ENCODE measurements at places on chromosomes 2 and 18. TPM values are rescaled to one million over a fixed set of nuclear protein-coding genes. Genes with fewer than 3 reads are reported as not detected.
A peak's percentile ranks its signal among the peaks of the same experiment; 100 is the strongest.

- no peak for DNase-seq
These were observed 256.4 kb upstream of the FBXO11 start for GRCh38 chr2:48162742-48163141.

Gene COL6A3
- total RNA-seq = 53.4 TPM

DNA sequence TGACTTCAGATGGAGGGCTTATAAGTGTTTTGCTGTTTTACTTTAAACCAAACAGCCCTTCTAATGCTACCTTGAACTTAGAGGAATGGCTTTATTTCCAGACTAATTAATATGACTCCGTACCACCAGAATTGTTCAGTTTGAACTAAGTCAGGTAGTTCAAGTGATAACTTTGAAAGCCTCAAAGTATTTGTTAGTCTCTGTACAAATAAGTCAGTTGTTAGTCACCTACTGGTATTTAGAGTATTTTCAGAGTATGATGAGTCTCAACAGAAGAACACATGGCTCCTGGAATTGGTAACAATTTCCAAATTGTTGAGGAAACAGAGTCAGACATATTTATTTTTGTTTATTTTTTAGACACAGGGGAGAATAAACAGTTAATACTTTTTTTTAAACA lies 381.8 kb upstream of the NRXN1 start:
- peak; percentile 7 for DNase-seq

DNA sequence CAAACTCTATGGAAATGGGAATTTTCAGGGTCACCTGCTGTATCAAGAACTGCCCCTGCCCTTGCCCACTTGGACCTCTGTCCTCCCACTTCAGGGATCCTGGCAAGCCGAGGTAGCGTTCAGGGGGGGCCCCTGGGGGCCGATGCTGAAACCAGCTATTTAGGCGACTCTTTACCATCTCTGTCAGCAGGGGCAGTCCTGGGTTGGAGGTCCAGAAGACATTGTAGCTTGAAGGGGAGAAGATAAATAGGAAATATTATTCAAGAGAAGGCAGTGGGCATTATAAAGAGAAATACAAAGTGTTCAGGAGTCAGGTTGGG lies 2.4 kb downstream of the MOGS start:
- no peak for DNase-seq

GRCh38 chr2:100640431-100641124 lies 77.8 kb downstream of the PDCL3 start:
- no peak for DNase-seq

Gene ALKAL2
- total RNA-seq = not detected

Gene CNGA3
- total RNA-seq = not detected

DNA sequence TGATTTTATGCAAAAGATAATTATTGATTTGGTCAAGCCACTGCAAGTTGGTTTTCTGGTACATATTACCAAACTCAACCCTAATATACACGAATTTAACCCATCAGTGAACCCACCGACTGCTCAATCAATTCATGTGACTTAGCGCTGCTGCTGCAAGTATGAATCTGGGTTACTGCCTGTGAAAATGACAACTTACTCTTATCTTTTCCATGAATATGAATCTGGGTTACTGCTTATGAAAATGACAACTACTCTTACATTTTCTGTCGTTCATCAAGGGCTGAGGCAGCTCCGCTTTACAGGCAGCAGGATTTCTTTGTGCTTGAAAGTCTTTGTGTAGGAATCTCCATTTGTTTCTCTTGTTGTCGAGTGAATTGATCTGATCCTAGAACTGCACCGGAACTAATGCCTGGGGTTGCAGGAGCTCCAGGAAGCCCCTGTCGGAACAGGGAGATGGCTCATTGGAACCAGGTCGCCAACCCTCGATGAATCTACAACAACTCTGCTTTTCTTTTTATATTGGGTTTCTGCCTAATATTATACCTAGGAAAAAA lies 22.1 kb upstream of the ALKAL2 start:
- DNase-seq = no peak

DNA sequence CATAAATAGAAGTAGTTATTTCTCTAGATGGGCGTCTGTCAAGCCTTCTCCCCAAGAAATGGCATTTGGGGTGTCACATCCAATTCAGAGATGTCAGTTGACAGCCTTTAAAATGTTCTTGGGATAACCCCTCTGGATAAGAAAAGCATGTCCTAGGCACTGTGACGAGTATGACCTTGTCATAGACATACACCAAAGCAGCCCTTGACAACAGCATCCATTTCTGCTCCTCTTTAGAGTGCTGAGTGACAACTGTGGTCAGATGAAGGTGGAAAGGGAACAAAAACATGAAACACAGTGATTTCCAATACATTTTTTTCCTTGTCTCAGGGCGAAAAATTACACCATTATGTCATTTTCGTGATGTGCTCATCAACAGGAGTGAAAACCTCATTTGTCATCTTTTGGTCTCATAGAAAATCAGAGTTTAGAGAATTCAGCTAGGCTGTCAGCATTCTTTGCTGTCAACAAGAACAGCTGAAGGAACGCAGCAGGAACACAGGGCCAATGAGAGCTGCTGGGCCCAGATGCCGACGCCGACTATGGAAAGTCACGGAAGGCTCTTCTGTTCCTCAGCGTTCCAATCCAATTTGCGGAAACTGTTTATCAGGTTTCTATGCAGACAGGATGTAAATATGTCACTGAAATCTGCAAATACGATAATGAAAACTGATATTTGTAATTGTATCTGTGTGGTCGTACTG lies 193.2 kb downstream of the ICOS start:
- no peak for DNase-seq

Gene CFAP65
- 0.18 TPM for total RNA-seq

DNA sequence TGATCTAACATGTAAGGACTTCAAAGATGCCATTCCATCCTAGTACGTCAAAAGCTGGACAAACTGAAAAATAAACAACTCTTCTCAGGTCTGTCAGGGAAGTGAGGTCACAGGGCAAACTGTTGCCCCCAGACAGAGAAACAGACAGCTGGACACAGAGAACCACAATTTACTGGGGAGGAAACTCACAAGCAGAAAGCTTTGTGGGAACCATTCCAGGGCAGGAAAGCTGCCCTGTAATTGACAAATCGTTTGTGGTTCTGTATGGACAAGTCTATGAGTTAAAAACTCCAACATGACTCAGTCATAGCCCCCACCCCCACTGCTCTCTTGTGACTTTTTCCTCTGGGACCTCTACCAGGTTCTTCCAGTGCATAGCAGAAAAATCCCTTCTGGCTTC lies 28.4 kb downstream of the MCEE start:
- peak; percentile 15 for DNase-seq

Gene LYG2
- total RNA-seq = not detected

DNA sequence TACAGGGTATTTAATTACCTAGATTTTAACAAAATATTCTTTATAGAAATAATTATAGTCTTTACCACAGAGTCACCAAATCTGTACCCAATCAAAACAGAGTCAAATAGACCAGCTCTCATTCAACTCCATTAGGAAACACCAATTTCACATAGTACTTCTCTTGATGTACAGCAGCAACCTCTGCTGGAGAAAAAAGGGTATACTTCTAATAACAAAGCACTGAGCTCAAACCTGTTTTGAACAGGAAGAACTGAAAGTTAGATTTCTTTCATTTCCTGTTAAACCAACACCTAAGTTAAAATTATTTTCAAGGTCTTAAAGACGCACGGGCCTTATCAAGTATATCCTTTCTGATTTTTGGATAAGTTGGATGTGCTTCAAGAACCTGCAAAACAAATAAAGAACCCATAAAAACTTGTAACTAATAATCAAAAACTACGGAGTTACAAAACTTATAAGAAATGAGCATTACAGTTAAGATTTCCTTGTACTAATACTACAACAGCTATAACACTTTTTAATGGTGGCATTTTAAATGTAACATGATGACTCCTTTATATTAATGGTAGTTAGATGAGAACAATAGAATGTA lies 79.0 kb downstream of the TTC21B start:
- DNase-seq = peak; percentile 93

Measured in PC-3 (cell line).